COR-L47 (cell line): ENCODE measurements at places on chromosomes 6 and 20.

- no peak for DNase-seq
Measured at GRCh38 chr6:139582956-139583355, 208.5 kb upstream of the CITED2 start.

DNA sequence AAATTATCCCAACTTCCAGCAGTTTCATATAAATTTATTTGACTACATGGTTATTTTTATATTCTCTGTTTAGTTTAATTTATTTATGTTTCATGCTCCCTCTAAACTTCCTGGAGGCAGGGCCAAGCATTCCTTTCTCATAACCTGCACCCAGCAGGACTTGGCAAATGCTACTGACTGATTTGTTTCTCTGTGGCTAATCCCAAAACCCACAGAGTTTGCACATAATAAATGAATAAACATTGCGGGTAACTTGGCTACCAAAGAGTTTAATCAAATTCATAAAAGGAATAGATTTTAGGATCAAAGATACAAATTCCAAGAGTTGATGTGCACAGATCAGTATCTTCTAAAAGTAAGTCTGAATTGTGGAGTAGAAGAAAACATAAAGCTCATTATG is 239.5 kb downstream of the SLC35F1 start:
- no peak for DNase-seq

DNA sequence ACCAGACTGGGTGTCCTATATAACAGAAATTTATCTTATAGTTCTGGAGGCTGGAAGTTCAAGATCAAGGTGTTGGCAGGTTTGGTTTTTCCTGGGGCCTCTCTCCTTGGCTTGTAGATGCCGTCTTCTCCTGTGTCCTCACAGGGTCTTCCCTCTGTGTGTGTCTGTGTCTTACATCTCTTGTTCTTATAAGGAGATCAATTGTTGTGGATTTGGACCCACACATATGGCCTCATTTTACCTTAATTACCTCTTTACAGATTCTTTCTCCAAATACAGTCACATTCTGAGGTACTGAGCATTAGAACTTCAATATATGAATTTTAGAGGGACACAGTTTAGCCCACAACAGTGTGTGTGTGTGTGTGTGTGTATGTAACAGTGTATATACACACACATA is 74.5 kb downstream of the EDN1 start:
- no peak for DNase-seq

DNA sequence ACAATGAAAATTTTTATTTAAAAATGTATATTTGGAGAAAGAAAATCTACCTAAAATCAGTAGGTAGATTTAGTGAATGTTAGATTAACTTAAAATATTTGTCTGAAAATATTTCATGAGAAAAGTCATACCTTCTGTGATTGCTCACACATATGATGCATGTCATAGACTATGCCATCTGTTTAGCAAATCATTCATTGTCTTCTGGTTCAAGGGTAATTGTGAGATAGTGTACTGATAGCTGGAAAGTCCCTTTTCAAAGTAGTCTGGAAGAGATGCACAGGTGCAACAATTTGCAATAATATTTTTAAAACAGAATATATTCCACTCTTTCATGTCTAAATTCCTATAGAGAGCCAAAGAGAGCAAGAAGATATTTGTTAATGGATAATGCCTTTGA is 21.0 kb upstream of the RNF217 start:
- DNase-seq, result no peak

DNA sequence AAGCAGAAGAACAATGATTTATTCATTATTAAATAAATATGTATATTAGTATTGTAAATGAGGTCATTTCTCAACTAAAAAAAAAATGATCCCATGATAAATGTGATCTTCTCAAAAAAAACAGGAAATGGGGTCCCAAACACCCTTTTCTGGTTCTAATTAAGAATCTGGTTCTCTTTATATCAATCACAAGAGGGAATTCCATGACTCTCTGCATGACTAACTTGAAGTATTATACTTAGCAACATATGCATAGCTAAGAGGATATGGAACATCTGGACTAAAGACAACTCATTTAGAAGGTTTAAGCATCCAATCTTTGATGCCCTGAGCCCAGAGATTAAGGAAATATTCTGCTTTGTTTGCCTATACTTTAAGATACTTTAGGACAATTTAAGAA is 89.7 kb upstream of the EMILIN3 start:
- no peak for DNase-seq

DNA sequence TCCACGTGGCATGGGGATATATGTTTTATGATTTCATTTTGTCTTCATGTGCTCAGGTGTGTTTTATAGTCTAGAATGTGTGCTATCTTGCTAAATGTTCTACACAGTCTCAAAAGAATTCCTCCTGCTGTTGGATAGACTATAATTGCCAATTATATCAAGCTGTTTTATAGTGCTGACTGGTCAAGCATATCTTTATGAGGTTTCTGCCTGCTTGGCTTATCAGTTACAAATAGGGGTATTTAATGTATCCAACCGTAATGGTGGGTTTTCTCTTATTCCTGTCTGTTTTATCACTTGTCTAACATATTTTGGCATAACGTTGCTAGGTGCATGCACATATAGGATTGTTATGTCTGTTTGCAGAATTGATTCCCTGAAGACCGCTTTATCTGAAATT is 201.3 kb downstream of the EYS start:
- DNase-seq, result peak; percentile 1

GRCh38 chr6:37242429-37243052 is 15.0 kb upstream of the TBC1D22B start:
- DNase-seq, result no peak

DNA sequence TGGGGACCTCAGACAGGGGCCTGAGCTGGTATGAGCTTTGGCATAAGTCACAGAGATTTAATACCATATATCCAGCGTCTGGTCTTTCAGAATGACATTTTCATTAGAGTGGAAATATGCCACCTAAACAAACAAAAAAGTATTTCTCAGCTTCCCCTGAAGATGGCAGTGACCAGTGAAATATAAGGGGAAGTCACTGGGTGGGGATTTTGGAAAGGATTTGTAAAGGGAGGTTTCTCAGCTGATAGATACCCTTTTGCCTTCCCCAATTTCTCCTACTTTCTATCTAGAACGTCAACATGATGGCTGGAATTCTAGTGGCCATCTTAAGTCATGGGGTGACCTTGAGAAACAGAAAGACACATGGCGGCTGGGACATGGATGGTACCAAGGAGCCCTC is 137.7 kb upstream of the LRFN2 start:
- DNase-seq, result no peak

GRCh38 chr6:25477006-25477590 is 174.9 kb upstream of the SCGN start:
- no peak for DNase-seq

DNA sequence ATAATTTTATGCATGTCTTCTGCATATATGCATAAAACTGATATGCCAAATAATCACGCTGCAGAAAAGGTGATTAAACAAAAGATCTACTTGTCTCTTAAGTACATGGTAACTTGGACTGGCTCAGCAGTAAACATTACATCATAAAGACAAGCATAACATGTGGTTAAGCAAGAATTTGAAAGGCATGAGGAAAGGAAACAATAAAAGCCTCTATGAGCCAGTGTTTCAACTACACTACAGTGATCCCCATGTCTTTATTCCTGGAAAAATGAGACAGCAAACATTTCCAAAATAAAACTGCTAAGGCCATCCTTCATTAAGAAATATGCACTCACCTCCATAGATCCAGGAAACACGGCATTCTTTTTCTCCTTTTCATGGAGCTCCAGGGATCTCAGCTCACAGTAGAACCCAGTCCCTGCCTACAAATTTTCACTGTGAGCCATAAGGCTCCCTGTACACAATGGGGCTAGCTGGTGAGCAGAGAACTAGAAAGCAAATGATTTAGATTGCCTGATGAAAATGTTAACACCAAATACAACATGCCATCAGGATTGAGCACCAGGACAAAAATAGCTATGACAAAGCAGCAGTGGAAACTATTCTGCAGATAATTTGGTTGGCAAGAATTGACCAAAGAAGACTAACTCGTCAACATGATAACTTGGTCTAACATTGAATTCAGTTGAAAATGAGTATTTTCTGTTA is 156.1 kb downstream of the COL21A1 start:
- no peak for DNase-seq

DNA sequence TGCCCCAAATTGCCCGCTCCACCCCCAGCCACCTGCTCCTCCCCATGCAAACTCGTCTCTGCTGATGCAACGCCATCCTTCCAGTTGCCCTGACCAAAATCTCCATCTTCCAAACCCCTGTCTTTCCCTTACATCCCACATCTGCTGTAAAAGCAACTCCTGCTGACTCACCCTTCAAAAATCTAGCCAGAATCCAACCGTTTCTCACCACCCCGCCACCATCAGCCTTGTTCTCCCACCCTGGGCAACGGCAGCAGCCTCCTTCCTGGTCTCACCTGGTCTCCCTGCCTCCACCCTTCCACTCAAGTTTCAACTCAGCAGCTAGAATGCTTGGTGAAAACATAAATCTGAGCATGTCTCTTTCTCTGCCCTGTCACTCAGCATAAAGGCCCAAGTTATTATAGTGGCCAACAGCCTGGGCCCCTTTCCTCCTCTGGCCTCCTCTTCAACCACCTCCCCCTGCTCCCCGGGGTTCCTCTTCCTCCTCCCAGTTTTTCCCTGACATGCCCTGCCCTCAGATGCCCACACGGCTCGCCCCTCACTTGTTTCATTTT is 7.2 kb upstream of the SYNJ2 start:
- no peak for DNase-seq

DNA sequence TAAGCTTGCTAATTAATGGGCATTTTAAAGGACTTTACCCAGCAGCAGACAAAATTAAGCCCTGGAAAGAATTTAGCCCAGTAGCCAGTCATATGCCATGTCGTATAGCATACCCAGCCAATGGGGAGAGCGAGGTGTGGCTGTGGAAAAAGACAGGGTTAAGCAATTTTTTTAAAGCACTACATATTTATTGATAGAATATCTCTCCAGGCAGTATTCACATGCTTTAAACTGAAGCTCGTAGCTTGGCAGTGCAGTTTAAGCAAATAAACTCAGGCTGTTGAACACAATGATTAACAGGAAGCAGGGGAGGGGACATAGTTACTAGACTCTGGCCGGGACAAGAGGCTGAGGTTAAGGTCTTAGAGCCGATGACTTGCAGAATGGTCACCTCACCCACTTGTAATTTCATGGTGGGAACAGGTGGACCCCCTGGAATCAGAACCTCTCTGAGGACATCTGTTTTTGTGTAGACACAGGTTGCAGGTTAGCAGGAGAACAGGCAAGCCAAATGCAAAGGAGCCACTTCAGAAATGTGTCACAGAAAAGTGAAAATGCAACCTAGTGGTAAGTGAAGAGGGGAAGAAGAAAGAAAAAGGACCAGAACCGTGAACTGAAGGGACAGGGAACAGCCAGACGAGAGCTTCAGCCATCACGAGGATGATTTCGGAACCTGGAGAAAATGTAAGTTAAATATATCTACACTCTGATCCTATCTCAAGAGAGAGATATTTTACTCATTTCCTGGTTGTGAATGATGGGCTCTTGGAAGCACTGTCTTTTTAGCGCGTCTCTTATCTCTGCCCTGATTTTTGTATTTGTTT is 7.2 kb downstream of the GCNT2 start:
- peak; percentile 15 for DNase-seq

- DNase-seq, result no peak
Measured at GRCh38 chr6:109795994-109796555, 105.0 kb downstream of the FIG4 start.

- no peak for DNase-seq
Measured at GRCh38 chr6:55979526-55979925, 104.1 kb upstream of the BMP5 start.

GRCh38 chr6:127115746-127116145 is 2.7 kb upstream of the RSPO3 start:
- no peak for DNase-seq

GRCh38 chr6:30122515-30122914 is 9.6 kb upstream of the TRIM31 start:
- DNase-seq, result no peak

DNA sequence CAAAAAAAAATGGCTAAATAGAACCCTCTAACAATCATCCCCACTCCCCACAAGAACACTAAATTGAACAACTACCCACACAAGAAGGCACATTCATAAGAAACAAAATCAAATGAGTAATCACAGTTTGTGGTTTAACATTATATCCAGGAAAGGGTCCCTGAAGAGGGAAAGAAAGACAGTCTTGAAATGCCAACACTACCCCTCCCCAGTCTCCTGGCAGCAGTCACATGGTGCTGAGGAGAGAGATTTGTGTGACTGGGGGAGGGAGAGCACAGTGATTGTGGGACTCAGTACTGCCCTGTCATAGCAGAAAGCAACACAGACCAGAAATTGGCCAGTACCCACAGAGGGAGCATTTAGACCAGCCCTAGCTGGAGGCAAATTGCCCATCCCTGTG is 443.7 kb upstream of the BTBD3 start:
- no peak for DNase-seq

- DNase-seq, result no peak
Measured at GRCh38 chr6:168703990-168704389, 263.0 kb downstream of the SMOC2 start.

DNA sequence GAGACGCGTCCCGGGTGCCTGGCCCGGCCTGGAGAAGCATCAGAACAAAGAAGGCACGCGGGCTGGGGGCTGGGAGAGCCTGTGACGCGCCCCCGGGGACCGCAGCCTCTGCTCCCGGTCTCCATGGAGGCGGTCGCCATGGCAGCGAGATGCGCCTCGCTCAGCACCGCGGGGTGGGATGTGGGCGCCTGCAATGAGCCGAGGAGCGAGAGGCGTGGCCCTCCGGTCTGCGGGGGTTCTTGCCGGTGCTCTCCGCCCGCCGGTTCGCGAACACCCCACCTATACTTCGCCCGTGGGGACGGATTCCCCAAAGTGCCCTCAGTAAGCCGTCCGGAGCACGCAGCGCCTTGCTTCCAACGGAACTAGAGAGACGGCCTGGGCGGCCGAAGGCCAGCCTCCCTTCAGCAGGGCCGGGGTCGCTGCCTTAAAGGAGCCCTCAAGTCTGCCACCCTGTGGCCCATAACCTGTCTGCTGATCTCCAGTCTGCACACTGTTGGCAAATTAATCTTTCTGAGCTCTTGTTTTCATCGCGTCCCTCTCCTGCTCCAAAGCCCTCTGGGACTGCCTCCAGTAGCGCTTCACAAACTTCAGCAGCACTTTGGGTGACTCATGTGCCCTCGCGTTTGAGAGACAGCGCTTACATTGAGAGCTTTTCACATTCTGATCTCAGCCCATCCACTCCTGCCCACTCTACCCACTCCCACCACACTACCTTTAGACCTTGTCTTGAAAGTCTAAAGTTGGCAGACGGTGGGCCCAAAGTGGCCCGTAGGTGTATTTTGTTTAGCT is 983 bp upstream of the ADISSP start:
- DNase-seq, result peak; percentile 84
